Placental pericyte (primary cell): ENCODE measurements at places on chromosomes 7 and 10. TPM values are rescaled to one million over a fixed set of nuclear protein-coding genes. Genes with fewer than 3 reads are reported as not detected.

ADIRF gene
- 1.0 TPM in 1 of 2 replicates, not detected in the other for total RNA-seq

SEMA4G gene
- 0.66 and 1.0 TPM in 2 replicates for total RNA-seq

ZPBP gene
- total RNA-seq: not detected in 2 replicates

BICC1 gene
- total RNA-seq: 29.8 and 50.1 TPM in 2 replicates

FOXP2 gene
- 0.43 TPM in 1 of 2 replicates, not detected in the other for total RNA-seq

ZNF316 gene
- 14.7 and 19.6 TPM in 2 replicates for total RNA-seq

ZFAND2A gene
- 18.5 and 57.8 TPM in 2 replicates for total RNA-seq

CACNB2 gene
- under 0.01 and 0.14 TPM in 2 replicates for total RNA-seq

GPC2 gene
- total RNA-seq: 0.66 and 1.9 TPM in 2 replicates

SGCE gene
- total RNA-seq: 49.7 and 53.0 TPM in 2 replicates

ZNF783 gene
- 10.1 and 12.6 TPM in 2 replicates for total RNA-seq

SPDYE1 gene
- not detected in 2 replicates for total RNA-seq

TDRD1 gene
- total RNA-seq: 0.44 TPM in 1 of 2 replicates, not detected in the other

GNAI1 gene
- 47.2 and 199 TPM in 2 replicates for total RNA-seq

C7orf33 gene
- total RNA-seq: not detected in 2 replicates

CPVL gene
- 0.14 and 1.1 TPM in 2 replicates for total RNA-seq

BHLHA15 gene
- 1.7 and 16.2 TPM in 2 replicates for total RNA-seq

C10orf62 gene
- total RNA-seq: not detected in 2 replicates

LIPM gene
- not detected in 2 replicates for total RNA-seq

LRRC61 gene
- total RNA-seq: 2.3 and 2.8 TPM in 2 replicates

CLDN4 gene
- 0.22 TPM in 1 of 2 replicates, not detected in the other for total RNA-seq

MYOZ1 gene
- 0.29 TPM in 1 of 2 replicates, not detected in the other for total RNA-seq

PNLIPRP2 gene
- total RNA-seq: not detected in 2 replicates

IGF2BP3 gene
- total RNA-seq: 88.4 and 180 TPM in 2 replicates

LLCFC1 gene
- not detected in 2 replicates for total RNA-seq

AP5Z1 gene
- 54.3 and 63.0 TPM in 2 replicates for total RNA-seq

PSMA2 gene
- 56.5 and 82.6 TPM in 2 replicates for total RNA-seq

PAX4 gene
- total RNA-seq: not detected in 2 replicates

GRID2IP gene
- total RNA-seq: not detected in 2 replicates

IL6 gene
- total RNA-seq: 64.7 and 659 TPM in 2 replicates

PRSS37 gene
- not detected in 2 replicates for total RNA-seq

PAPOLB gene
- under 0.01 and 0.14 TPM in 2 replicates for total RNA-seq

OPN4 gene
- total RNA-seq: not detected in 2 replicates

BLVRA gene
- 23.2 and 36.1 TPM in 2 replicates for total RNA-seq

CFAP58 gene
- total RNA-seq: 0.29 and 0.44 TPM in 2 replicates
